MG63 (cell line): ENCODE measurements at places on chromosomes 5 and 9. TPM values are rescaled to one million over a fixed set of nuclear protein-coding genes. Genes with fewer than 3 reads are reported as not detected.

Gene DCAF12
- total RNA-seq, result 12.8 and 13.2 TPM in 2 replicates

Gene KIF27
- 0.69 and 1.8 TPM in 2 replicates for total RNA-seq

Gene RGMB
- 4.7 and 6.8 TPM in 2 replicates for total RNA-seq

Gene PNPLA7
- total RNA-seq, result not detected in 2 replicates

Gene FGF1
- total RNA-seq, result 0.57 and 1.1 TPM in 2 replicates

Gene SEMA5A
- 22.3 and 27.9 TPM in 2 replicates for total RNA-seq

Gene TTC39B
- total RNA-seq, result 17.2 and 22.2 TPM in 2 replicates

Gene NMUR2
- total RNA-seq, result not detected in 2 replicates

Gene BRD3OS
- 7.8 and 18.6 TPM in 2 replicates for total RNA-seq

Gene PAEP
- not detected in 2 replicates for total RNA-seq

Gene C5orf24
- total RNA-seq, result 26.2 and 37.6 TPM in 2 replicates

Gene GABRA1
- total RNA-seq, result not detected in 2 replicates

Gene CDH12
- total RNA-seq, result not detected in 2 replicates

DNA sequence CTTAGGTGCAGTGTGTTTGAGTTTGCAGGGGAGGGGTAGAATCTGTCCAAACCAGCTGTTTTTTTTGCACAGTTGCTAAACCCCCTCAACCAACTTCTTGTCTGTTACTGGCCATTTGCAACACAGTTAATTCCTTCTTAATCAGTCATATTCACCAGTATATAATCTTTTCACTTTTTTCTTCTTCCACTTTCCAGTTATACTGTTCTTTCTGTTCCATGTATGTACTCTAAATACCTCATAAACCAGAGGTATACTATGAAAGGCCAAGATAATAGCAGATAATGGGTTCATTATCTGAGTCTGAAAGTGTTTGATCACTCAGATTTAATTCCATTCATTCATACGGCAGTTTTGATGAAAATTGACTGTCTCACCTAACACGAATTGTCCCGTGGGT lies 11.1 kb downstream of the SMAD5 start:
- DNase-seq, result no peak

- DNase-seq, result no peak
Measured at GRCh38 chr5:50717651-50718050, 51.2 kb downstream of the PARP8 start.

DNA sequence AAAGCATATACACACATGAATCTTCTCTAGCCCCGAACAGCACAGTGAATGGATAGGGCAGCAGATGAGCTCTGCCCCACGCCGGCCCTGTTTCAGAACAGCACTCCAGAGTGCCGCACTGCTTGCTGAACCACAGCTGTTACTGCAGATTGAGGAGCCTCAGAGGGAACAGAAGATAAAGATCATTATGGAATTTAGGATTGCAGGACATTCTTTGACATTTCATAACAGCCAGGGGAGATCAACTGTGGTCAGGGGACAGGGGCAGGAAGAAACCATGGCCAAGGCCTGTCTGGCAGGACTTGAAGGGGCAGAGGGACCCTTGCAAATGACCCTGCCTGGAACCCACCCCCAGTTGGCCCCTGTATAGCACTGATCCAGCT lies 20.6 kb downstream of the IRF1 start:
- no peak for DNase-seq

GRCh38 chr9:81861644-81862043 lies 66.6 kb upstream of the SPATA31D4 start:
- DNase-seq, result peak; percentile 26

DNA sequence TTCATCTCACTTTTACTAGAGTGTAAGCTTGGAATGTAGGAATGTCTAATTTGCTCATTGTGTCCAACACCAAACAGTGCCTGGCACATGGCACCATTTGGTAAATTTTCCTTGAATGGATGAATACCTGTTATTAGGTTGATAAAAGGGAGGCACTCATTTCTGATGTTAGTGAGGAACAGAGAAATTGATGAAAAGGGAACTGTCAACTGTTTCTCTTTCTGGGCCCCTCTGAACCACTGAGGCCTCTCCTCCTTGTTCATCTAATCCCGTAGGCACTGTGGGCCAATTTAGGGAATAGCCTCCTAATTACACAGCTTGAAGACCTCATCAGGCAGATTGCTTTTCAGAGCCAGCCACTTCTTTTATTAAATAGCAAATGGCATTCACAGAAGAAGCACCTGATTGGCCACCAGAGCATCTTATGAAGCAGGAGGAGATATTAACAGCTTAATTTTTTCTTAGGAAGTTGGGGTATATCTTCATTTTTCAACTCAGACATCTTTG lies 22.6 kb downstream of the MRRF start:
- DNase-seq, result no peak

GRCh38 chr5:168753691-168754254 lies 174.6 kb upstream of the PANK3 start:
- DNase-seq, result no peak

GRCh38 chr5:31888564-31888963 lies 249.6 kb downstream of the PDZD2 start:
- no peak for DNase-seq

- no peak for DNase-seq
Measured at GRCh38 chr5:123099514-123100151, 10.6 kb downstream of the PRDM6 start.

DNA sequence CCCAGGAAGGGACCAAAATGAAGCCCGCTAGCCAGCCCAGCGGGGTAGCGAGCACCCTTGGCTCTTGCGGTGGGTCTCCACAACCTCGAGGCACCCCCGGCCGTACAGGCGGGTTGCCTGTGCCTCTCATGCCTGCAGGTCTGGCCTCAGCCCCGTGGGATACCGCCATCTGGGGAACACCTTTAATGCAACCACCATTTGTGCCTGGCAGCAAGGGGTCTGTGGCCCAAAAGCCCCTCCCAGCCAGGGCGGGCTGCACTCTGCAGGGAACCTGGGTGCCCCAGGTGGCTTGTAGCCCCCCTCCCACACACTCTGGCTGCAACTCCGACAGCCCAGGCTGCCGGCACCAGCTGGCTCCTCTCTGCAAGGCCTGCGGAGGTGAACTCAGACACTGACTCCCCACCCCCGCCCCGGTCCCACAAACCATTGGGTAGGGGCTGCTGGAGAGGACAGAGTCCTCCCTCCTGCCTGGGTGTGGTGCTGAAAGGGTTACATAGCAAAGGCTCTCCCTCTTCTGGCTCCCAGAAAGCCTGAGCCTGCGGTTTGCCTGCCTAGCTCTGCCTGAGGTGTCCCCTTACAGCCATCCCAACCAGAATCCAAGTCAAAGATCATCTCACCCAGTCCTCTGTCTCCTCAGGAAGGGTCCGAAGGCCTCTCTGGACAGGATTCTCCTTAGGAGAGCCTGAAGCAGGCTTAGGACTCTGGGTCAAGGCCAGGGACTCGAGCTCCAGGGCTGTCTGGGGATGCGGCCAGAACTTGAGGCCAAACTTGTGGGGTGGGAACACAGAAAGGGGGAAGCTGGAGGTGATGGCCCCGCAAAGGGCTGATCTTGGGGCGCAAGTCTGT lies 109.4 kb downstream of the PSD2 start:
- DNase-seq, result no peak

DNA sequence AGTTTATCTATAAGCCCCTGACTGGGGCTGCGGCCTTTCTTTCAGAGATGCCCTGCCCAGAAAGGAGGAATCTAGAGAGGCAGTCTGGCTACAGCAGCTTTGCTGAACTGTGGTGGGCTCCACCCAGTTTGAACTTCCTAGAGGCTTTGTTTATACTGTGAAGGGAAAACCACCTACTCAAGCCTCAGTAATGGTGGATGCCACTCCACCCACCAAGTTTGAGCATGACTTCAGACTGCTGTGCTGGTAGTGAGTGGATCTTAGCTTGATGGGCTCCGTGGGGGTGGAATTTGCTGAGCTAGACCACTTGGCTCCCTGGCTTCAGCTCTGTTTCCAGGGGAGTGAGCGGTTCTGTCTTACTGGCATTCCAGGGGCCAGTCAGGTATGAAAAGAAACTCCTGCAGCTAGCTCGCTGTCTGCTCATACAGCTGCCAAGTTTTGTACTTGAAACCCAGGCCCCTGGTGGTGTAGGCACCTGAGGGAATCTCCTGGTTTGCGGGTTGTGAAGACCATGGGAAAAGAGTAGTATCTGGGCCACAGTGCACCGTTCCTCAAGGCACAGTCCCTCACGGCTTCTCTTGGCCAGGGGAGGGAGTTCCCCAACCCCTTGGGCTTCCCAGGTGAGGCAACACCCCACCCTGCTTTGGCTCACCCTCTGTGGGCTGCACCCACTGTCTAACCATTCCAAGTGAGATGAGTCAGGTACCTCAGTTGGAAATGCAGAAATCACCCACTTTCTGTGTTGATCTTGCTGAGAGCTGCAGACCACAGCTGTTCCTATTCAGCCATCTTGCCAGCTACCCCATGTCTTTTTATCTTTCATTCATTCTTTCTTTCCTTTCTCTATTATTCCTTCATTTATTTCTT lies 211.8 kb upstream of the C9orf72 start:
- DNase-seq, result no peak

DNA sequence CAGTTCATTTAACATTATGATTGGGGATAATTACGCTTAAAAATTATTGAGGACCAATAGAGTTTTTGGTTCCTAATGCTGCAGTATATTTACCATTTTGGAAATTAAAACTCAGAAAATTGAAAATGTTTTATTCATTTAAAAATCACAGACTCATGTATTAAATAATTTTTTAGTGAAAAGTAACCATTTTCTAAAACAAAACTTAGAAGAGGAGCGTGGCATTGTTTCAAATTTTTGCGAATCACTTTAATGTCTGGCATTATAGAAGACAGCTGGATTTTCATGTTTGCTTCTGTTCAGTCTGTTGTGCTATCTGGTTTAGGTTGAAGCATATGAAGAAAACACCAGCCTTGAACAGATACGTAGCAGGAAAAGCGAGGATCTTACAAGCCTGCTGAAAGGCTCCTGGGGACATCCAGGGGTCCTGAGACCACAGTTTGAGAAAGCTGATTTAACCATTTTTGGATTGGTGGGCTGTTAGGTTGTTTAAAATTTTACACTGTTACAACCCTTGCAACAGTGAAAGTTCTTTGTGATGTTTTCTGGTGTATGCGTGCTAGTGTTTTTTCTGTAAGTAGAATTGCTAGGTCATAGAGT lies 1.6 kb downstream of the ZFYVE16 start:
- DNase-seq, result no peak

- peak; percentile 50 for DNase-seq
Measured at GRCh38 chr5:179344431-179345182, 654 bp downstream of the ADAMTS2 start.

GRCh38 chr9:82891321-82891720 lies 171.6 kb downstream of the RASEF start:
- DNase-seq, result no peak

GRCh38 chr9:23630488-23630887 lies 195.6 kb downstream of the ELAVL2 start:
- DNase-seq, result no peak

GRCh38 chr5:59190746-59191145 lies 607.9 kb downstream of the RAB3C start:
- no peak for DNase-seq

DNA sequence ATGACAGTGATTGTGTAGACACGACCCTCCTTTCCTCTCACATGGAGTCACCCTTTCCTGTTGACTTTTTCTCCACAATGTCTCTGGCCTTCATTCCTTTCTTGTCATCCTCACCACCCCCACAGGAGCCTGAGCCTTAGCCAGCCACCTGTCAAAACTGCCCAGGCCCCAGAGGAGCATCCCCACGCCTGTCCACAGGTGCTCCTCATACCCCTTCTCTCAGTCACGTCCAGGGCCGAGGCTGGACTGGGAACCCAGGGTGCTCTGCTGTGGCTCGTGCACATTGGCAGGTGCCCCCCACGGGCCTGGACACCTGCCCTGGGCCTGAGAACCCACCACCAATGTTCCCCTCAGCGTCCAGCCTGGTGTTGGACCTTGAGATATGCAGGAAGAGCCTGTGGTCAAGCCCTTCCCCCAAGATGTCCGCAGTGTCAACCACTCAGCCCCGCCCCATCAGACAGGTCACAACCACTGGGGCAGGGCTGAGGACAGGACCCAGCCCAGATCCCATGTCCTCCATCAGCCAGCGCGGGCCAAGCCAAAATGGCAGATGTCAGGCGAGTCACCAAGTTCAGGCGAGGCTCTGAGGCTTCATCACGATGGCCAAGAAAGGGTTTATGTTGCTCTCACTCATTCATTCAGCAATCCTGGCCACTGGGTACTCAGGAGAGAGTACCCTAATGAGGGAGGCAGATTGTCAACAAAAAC lies 65.8 kb upstream of the STXBP1 start:
- DNase-seq, result peak; percentile 67

- DNase-seq, result peak; percentile 65
Measured at GRCh38 chr5:59745415-59745863, 148.1 kb downstream of the PDE4D start.

GRCh38 chr9:96604004-96604319 lies 15.7 kb downstream of the CDC14B start:
- peak; percentile 56 for DNase-seq

GRCh38 chr9:98034593-98035546 lies 21.7 kb upstream of the NANS start:
- DNase-seq, result peak; percentile 63

DNA sequence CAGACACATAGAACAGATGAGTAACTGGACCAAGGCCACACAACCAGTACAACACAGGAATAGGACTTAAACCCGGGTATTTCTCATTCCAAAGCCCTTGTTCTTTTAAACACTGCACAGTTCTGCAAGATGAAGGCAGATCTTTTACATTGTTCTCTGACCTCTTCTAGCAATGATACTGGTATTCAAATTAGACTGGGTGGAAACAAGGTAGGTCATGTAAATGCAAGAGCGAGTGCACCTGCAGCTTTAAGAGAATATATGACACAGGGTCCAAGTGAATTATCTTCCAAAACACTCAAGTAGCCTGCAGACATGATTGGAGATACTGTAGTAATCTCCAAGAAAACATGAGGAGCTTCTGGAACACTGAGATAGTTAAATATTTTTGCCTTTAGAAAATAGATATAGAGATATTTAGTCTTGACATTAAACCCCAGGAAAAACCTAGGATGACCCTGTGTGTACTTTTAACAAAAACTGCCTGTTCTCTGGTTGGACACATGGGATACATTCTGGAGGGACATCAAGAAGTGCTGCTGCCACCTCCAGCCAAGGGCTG lies 130.6 kb upstream of the EPB41L4A start:
- DNase-seq, result no peak

DNA sequence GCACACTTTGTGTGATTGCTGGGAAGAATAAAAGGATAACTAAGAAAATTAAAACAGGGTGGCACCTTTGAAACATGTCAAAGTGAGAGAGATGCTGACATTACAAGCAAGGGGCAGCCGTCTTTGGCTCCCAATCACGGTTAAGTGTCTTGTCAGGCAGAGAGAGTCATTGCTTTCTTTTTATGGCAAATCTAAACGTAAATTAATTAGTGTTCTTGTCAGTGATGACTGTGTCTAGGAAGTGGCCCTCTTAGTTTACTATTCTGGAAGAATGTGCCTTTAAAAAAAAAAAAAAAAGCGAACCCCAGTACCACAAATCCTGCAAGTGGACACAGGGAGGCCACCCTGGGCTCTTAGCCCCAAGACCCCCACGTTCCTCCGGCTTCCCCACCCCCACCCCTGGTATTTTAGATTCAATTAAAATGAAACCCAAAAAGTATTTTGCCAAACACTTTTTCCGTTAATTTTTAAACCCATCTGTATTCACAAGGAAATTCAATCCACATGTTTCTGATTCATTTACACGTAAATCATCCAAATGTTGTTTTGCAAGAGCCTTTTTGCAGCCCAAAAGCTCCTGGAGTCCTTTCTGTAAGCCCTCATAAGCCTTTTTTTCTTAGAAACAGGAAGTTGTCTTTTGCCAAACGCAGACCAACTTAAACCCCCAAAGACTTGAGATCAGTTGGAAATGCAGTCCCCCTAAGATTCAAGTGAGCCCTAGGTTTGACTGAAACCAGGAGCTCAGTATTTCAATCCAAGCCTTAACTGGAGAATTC lies 399.3 kb downstream of the EBF1 start:
- no peak for DNase-seq

GRCh38 chr5:125100342-125100741 lies 353.9 kb upstream of the ZNF608 start:
- DNase-seq, result no peak
